CD4-positive, CD25-positive, alpha-beta regulatory T cell (primary cell): ENCODE measurements at places on chromosomes 11 and 22.
A peak's percentile ranks its signal among the peaks of the same experiment; 100 is the strongest.

DNA sequence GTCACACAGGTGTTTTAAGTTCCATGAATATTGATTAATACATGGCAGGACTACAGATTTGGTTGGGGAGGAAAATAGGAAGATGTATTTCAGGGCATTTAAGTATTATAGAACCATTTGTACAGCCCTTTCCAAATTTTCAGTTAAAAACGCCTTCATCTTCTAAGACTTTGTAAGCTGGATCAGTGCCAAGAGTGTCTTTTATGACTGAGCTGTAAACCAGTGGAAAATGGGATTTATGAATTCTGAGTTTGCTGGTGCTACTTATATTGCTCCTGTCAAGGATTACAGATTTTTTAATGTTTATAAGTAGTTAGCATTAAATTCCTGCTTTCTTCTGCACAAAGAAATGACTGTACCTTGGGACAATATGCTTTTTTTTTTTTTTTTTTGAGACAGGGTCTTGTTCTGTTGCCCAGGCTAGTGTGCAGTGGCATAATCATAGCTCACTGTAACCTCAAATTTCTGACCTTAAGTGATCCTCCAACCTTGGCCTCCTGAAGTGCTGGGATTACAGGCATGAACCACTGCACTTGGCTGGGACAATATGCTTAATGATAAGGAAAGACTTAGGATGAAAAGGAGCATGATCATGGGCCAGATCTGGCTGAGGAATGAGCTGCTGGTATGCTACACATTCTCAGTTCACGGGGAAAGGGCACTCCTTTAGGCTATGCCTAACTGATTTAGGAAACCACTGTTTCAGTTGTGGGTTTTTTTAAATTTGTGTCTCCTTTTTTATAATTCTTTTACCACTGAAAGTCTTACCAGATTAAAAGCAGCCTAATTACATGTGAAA is 113.6 kb upstream of the MTNR1B start:
- no peak for DNase-seq
- no peaks in the 10 kb centered on the region for H3K27me3 ChIP-seq
- no peak overlapping the region for H3K4me3 ChIP-seq
- H3K27ac ChIP-seq: no peak overlapping the region
- no peaks in the 10 kb centered on the region for H3K36me3 ChIP-seq

DNA sequence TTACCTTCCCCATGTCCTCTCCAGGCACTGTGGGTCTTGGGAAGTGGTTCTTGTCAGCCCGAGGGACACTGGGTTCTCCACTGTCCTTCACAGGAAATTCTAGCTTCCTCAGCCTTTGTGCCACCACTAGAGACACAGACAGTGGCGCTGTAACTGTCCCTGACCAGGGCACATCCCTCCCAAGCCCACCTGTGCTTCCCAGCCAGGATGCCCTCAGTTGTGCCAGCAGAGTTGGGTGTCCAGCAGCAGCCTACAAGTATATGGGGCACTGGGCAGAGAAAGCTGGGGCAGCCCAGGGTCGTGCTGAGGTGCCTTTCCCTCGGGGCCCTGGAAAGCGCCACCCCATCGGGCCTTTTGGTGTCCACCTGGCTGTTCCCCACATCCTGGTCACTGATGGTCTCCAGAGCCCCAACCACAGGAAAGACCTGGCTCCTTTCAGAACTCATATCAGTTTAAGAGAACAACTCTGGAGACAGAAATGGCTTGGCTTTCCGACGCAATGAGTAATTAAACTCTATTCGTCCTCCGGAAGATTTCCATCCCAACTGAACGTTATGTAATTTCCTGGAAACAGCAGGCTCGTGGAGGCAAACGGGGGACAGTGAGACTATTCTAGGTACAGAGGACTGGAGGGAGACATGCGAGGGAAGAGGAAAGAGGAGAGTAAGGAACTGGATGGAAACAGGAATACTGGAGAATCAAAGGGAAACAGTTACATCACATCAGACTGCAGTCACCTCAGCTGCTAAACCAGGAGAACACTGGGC is 28.6 kb downstream of the PPP2R1B start:
- no peak overlapping the region for H3K4me3 ChIP-seq
- DNase-seq: no peak
- H3K4me1 ChIP-seq: no peaks in the 10 kb centered on the region
- H3K27me3 ChIP-seq: no peaks in the 10 kb centered on the region
- H3K36me3 ChIP-seq: peaks cover 43% of the 10 kb centered on the region

DNA sequence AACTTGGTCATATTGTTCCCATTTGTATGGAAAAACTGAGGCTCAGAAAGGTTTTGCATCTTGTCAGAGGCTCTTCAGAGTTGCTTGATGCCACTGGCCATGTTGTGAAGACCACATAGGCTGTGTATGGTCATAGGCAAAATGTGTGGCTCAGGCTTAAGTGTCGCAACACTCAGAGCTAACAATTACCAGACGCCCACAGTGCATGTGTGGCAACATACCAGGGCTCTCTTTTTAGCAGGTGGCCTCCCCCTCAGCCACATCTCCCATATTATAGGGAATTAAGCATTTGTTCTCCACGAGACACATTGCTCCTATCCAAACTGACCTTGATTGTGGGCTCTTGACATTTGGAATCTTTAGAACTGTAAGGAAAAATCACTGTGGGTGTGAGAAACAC is 802.5 kb downstream of the DLG2 start:
- H3K27ac ChIP-seq: no peak overlapping the region
- H3K27me3 ChIP-seq: no peaks in the 10 kb centered on the region
- H3K4me1 ChIP-seq: no peaks in the 10 kb centered on the region
- no peak for DNase-seq

GRCh38 chr11:105763594-105763993 is 153.7 kb downstream of the GRIA4 start:
- no peak for DNase-seq
- no peak overlapping the region for H3K27ac ChIP-seq
- H3K27me3 ChIP-seq: no peaks in the 10 kb centered on the region
- no peaks in the 10 kb centered on the region for H3K36me3 ChIP-seq

DNA sequence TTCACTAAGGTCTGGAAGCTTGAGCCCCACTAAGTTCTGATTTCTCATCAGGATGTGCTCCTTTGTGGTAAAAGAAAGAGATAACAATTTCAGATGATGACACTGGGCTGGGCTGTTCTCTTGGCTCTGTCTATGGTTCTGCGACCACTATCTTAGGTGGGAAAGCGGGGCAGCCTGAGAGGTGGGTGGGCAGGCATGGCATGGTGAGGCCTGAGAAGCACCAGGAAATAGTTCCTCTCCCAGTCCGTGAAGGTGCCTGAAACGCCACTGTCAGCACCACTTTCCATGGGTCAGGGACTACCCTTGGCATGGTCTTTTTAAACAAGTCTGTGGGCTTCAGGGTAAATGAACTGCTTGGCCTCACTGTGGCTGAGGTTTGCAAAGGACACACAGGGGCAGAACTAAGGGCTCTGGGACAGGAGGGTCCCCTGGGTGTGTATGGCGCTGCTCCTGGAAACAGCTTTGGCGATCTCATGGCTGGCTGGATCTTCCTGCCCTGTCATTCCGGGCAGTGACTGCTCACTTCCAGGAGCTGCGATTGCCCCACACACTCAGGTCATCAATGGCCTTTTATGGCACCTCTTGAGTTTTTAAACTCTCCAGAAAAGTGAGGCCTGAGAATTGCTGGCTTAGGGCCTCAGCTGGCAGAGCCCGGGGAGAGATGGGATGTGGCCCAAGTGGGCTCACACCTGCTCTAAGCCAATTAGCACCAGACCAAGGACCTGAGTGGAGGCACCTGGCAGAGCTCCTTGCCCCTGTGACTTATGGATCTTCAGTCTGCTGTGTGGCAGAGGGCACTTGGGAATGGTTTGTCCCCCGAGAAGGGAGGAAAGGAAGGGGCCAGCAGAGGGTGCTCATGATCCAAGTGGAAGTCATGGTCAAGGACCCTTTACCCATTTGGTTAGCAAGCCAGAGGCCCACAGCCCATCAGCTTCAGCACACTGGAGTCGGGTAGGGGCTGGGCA is 55.6 kb upstream of the LYVE1 start:
- H3K27me3 ChIP-seq: no peaks in the 10 kb centered on the region
- H3K36me3 ChIP-seq: no peaks in the 10 kb centered on the region
- H3K4me3 ChIP-seq: peak overlapping the region; percentile 3
- peaks cover 7% of the 10 kb centered on the region for H3K4me1 ChIP-seq
